ENCODE measurements at places on chromosomes 2 and 18. TPM values are rescaled to one million over a fixed set of nuclear protein-coding genes. Genes with fewer than 3 reads are reported as not detected.

GRCh38 chr18:23156134-23156533, 20.8 kb downstream of the CABLES1 start:
- DNase-seq, result no peak

DNA sequence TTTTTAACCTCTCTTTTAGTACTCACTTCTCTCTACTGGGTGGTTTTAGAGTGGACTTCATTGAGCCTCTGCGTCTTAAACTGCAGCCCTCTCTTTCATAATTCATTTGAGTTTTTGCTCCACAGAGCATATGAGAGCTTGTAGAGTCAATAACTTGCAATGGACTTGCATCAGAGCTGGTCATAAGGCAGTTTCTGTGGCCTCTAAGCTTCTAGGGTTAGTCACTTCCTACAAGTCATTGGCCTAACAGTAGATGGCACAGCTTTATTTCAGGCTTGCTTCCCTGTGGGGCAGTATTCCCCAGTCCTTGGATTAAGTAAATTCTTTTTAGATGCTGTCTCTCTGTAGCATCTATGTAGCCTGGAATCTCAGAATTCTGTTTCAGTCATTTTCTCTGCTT, 1435.7 kb downstream of the LRP1B start:
- no peak for DNase-seq

The HRH4 gene
- total RNA-seq, result 0.11 TPM

DNA sequence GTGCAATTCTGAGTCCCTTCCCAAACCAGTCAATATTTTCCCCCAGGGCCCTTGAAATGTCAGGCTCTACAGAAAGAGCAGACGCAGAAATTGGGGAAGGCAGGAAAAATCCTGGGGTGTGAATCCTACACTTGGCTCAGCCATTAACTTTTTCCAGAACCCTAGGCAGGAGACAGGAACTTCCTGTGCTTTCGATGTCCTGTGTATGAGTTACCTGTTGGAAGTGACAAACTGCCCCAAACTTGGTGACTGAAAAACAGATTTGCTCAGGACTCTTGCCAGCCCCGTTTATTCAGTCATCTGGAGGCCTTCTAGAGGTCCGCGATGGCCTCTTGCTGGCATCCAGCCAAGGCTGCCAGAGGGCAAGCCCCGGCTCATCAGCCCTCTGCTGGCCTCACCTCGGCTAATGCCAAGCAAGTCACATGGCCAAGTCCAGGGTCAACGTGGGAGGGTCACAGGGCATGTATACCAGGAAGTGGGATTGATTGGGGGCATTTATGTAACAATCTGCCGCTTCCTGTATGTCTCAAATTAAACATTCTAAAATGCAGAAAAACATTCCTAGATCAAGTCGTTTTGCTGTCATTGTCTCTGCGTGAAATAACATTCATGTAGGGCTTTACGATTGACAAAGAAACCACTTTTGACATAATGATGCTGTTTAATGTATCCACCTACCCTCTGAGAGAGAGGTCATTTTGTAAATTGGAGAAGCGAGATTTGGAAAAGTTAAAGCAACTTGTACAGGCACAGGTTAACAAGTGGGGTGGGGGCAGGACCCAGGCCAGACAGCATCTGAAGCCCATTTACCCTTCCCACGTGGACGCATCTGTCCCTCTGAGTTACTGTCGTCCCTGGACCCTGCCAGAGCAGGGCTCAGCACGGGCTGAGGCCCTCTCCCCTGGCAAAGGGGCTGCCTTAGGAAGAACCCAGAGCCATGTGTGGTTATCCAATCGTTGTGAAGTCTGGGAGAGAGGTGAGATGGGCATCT, 179.4 kb downstream of the INHBB start:
- DNase-seq, result peak; percentile 16

The OSBPL6 gene
- 1.8 TPM for total RNA-seq

The IL1R1 gene
- total RNA-seq, result 24.8 TPM

DNA sequence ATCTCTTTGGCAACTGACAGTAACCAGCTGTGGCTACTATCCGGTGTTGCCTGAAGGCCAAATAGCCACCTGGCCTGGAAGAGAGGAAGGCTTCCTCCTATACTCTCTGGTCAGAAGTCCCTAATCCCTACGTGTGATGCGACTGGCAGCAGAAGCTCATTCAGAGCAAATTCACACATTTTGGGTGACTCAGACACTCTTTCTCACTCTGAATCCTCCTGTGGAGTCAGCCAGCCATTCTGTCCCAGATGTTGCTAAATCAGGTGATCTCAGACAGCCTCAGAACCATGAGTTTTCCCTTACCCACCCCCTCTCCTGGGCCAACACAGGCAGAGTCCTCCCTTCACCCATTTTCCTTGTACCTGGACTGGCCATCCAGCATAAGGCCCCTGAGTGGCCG, 34.7 kb downstream of the CFAP53 start:
- no peak for DNase-seq

The POTEC gene
- not detected for total RNA-seq

The ALPI gene
- total RNA-seq, result 15.9 TPM

GRCh38 chr2:36512705-36513104, 85.3 kb downstream of the FEZ2 start:
- DNase-seq, result no peak

GRCh38 chr2:241228081-241228859, 39.8 kb downstream of the ANO7 start:
- DNase-seq, result no peak

DNA sequence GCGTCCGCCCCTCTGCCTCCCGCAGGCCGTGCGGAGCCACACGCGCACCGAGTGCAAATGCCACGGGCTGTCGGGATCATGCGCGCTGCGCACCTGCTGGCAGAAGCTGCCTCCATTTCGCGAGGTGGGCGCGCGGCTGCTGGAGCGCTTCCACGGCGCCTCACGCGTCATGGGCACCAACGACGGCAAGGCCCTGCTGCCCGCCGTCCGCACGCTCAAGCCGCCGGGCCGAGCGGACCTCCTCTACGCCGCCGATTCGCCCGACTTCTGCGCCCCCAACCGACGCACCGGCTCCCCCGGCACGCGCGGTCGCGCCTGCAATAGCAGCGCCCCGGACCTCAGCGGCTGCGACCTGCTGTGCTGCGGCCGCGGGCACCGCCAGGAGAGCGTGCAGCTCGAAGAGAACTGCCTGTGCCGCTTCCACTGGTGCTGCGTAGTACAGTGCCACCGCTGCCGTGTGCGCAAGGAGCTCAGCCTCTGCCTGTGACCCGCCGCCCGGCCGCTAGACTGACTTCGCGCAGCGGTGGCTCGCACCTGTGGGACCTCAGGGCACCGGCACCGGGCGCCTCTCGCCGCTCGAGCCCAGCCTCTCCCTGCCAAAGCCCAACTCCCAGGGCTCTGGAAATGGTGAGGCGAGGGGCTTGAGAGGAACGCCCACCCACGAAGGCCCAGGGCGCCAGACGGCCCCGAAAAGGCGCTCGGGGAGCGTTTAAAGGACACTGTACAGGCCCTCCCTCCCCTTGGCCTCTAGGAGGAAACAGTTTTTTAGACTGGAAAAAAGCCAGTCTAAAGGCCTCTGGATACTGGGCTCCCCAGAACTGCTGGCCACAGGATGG, 7.1 kb upstream of the WNT10A start:
- DNase-seq, result no peak

GRCh38 chr2:239152239-239152915, 248.4 kb downstream of the HDAC4 start:
- peak; percentile 3 for DNase-seq

DNA sequence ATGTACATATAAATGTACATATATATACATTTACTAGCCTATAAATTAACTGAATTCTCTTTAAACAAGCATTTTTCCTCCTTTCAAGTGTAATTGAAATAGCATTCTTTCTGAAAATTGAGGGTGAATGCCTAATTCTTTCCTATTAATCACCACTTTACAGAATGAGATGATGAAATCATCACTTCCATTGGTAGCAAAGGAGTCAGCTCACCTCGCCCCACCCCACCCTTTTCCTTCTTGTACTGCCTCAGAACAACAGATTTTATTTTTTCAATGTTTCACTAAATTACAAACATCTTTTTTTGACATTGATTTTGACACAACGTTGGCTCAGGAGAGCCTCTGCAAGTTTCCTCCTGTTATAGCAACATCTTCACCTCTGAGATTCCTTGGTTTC, 181.9 kb upstream of the CDH7 start:
- DNase-seq, result no peak

The SDC1 gene
- total RNA-seq, result 184 TPM

The UGT1A5 gene
- 3.7 TPM for total RNA-seq

- no peak for DNase-seq
Measured at GRCh38 chr2:47536696-47537095, 133.7 kb downstream of the MSH2 start.

The SERPINB12 gene
- total RNA-seq, result not detected

DNA sequence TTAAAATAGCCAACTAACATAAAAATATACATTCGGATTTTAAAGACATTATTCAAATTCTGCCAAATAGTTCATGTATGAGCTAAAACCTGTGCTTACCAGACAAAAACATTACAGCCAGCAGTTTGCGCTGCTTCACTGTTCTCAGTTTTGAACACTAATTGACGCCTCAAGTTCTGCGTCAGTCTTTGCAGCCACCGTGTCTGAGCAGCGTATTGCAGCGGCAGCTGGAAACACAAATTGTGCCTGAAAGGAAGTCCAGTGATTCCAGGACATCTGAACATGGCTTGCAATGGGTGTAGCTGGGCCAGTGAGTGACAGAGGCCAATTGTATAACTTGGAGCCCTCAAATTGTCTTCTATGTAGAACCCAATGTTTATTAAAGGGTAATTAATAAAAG, 267.6 kb downstream of the TFCP2L1 start:
- DNase-seq, result no peak

DNA sequence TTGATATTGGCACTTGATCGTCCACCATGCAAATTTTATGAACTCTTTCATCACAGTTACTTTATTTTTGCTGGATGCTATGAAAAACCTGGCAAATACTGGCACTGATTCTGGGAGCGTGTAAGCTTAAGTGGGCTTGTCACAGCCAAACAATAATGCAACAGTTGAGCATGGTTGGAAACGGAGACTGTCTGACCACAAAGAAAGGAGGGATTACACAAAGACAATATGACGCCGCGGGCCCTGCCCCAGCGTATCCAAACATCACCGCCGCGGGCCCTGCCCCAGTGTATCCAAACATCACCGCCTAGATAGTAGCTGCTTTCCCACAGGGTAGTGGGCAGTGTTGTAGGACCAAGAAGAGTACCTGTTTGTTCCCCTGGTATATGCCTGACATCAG, 135.9 kb downstream of the PRPF40A start:
- DNase-seq, result no peak

- no peak for DNase-seq
Measured at GRCh38 chr18:30163573-30163972, 879.0 kb downstream of the DSC3 start.

GRCh38 chr2:160651416-160652200, 158.0 kb upstream of the RBMS1 start:
- no peak for DNase-seq

- DNase-seq, result peak; percentile 73
Measured at GRCh38 chr2:9102861-9103662, 99.6 kb upstream of the MBOAT2 start.

DNA sequence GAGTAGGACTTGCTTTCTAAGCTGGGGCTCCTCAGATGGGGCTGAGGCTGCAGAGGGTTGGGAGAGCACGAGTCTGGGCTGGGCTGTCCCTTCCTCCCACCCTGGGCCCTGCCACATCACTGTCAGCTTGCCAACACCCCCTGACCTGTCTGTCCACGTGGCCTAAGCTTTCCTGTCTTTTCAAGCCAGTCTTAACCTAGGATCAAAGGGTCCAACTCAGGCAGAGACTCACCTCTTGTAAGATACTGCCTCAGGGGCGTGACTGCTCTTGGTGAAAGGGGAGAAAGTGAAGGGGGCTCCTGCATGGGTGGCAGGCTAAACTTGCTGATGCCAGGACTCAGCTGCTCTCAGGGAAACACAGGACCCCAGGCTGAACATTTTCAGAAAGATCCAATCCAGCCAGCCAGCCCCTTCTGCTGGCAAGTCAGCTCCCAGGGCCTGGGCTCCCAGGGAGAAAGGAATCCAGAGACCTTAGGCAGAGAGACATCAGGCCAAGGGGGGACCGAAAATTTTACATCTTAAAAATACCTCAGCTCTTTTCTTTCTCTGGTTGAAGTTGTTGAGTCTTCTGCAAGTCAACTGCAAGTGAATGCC, 144.2 kb upstream of the ID2 start:
- no peak for DNase-seq

- no peak for DNase-seq
Measured at GRCh38 chr2:206361407-206362045, 81.8 kb upstream of the ADAM23 start.

- no peak for DNase-seq
Measured at GRCh38 chr2:135998879-135999278, 13.5 kb upstream of the DARS1 start.

GRCh38 chr2:176392249-176392648, 123.0 kb downstream of the MTX2 start:
- DNase-seq, result no peak

DNA sequence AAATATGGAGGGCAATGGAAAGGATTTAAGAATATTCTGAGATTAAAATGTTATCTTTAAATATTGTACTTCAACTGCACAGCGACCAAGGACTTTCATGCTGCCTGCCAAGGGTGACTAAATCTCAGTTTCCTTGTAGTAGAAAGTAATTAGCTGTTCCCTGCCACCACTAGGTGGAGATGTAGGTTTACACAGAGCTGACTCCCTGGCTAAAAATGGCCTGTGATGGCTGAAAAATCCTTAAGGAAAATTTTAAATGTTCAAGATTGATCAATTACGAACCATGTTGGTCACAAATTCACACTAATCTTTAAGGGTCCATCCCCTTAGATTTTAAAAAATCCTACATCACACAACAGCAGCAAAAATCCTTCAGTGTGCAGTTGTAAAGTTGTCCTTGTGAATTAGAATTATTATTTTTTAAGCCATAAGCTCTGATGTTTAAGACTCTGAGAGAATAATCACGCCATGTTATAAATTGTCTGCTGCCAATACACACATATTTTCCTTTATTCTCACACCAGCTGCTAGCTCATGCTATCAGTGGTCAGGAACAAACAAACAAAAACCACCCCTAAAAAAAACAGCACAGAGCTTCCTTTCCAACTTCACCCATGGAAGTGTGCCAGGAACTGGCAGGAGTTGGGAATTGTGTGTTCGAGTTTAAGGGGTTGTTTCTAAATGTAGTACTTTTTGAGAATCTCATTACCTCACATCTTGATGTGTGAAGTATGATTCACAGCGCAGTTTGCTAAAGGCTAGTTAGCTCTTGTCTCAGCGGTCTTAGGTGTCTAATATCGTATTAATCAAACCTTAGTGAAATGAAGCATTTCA, 399.8 kb downstream of the TMEM182 start:
- no peak for DNase-seq

GRCh38 chr2:120681181-120681580, 54.5 kb upstream of the GLI2 start:
- no peak for DNase-seq

DNA sequence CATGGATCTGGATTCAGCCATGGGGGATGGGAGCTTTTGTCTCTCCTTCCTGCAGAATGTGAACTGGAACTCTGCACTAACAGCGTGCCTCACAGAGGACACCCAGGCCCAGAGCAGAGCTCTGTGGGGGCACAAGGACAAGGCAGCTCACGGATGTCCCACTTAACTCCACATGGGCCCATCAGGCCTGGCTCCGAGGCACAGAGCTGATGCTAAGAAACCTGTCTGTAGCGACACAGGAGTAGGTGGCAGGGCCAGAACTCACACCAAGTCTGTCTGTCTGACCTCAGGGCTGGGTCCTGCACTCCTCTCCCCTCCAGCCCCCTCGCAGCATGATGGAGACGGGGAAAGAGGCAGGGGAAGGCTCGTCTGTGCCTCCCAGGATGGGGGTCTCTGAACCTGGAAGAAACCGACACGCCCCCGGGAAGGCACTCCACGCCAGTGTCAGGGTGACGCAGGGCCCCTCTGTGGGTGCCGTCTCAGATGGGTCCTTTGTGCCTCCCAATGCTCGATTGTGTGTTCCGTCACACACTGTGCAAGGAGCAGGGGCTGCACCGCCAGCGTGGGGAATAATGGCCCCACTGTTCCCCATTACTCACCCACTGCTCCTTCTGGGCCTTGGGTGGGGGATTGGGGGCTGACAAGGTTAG, 36.6 kb downstream of the FAM178B start:
- DNase-seq, result no peak
